Cardiac fibroblast (primary cell): ENCODE measurements at places on chromosomes 7 and 10.

DNA sequence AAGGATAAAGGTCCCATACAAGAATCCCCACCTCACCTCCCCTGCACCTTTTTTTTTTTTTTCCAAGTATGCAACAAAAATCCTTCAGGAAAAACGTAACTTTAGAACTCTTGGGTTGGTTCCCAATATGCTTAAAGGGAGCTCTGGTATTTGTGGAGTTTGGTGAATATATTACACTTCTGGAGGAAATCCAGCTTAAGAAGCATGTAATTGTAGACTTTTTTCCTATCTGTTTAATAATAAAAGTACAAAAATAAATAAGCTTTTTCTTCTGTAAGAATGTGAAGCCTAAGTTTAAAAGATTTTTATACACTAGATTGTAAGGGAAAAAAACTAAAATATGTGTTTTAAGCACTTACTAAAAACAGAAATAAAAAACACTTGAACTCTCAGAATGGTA is 102.3 kb downstream of the SORBS1 start:
- no peak for DNase-seq

DNA sequence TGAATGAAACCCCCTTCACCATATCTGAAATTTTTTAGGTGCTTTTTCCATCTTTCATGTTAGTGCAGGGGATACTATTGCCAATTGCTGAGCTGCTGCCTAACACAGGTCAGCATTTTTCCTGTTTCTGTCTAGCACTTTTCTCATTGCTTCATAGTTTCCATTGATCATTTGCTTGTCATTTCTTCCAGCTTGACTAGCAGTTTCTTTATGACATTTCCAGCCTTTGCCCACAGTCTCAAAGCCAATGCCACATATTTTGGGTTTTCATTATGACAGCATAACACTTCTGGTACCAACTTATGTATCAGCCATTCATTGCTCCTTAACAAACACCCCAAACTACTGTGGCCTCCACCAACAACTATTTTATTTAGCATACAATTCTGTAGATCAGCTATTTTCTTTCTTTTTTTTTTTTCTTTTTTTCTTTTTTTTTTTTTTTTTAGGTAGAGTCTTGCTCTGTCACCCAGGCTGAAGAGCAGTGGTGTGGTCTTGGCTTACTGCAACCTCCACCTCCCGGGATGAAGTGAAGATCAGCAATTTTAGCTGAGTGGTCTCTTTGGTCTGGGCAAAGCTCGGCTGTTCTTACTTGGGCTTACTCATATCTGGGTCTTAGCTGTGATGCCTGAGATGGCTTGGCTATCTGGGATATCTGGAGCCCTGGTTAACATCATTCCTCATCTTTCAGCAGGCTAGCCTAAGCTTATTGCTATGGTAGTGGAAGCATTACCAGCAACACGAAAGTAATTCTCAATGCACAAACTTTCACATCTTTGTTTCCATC is 102.3 kb downstream of the EPC1 start:
- no peak for DNase-seq

DNA sequence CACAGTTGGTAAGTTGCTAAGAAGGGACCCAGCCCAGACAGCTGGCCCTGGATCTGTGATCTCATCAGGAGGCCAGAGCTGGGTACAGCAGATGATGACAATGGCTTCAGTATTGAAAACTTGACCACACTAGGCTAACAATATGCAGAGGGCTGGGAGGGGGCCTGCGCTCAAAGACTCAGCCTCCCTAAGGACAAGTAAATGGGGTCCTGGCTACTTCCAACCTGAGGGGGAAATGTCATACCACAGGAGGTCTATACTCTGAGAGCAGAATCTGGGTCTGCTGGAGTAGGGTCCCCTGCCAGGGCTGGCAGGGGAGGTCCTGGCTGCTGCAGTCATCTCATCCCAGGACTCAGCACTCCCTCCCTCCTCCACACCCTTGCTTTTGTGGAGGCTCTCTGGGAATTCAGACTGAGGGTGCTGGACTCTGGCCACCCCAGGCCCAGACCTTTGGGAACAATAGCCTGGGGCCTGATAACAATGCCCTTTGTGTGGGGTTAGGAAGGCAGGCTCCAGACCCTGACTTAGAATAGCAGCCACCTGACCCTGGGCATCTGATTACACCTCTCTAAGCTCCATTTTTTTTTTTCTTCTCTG is 1.4 kb downstream of the FXYD4 start:
- no peak for DNase-seq

- DNase-seq, result no peak
These were observed 130.1 kb upstream of the EGR2 start for GRCh38 chr10:62946278-62946677.

DNA sequence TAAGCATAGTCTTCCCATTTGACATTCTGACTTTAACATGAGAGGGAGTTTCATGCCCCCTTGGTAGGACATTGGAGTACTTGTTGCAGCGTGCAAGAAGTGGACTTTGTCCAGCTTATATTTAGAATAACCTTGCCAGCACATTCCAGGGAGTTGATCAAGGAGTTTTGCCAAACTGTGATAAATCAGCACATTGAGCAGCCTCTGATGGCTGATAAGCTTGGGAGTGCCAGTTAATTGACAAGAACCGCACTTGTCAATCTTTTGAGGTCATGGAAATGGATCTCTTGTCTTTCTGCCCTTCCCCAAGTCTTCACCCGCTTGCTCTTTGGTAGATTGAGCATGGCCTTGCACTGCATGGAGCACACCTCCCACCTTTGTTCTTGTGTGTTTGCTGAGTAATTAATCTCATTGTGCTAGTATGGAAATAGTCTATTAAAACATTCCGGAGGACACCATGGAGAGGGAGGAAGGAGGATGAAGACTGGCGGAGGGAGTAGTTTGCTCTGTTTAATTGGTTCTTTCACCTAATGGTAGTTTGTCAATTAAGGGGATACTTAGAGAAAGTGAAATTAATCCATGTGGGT is 668.5 kb upstream of the GALNT17 start:
- no peak for DNase-seq

DNA sequence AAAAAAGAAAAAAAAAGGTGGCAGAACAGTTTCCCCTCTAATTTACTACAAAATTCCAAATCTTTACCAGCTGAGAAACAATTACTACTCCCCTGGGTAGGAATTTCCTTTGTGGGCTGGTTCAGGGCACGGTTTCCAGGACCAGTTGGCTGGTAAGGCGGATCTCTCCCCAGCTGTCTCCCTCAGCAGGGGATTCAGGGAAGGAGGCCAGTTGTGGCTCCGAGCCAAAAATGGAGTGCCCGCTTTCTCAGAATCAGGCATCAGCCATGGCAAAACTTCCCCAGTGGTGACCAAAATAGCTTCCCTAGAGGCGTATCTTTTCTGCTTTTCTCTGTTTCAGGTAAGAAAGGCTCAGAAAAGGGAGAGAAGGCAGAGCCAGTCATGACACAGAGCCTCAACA is 91.2 kb downstream of the ZNF22 start:
- DNase-seq, result no peak

DNA sequence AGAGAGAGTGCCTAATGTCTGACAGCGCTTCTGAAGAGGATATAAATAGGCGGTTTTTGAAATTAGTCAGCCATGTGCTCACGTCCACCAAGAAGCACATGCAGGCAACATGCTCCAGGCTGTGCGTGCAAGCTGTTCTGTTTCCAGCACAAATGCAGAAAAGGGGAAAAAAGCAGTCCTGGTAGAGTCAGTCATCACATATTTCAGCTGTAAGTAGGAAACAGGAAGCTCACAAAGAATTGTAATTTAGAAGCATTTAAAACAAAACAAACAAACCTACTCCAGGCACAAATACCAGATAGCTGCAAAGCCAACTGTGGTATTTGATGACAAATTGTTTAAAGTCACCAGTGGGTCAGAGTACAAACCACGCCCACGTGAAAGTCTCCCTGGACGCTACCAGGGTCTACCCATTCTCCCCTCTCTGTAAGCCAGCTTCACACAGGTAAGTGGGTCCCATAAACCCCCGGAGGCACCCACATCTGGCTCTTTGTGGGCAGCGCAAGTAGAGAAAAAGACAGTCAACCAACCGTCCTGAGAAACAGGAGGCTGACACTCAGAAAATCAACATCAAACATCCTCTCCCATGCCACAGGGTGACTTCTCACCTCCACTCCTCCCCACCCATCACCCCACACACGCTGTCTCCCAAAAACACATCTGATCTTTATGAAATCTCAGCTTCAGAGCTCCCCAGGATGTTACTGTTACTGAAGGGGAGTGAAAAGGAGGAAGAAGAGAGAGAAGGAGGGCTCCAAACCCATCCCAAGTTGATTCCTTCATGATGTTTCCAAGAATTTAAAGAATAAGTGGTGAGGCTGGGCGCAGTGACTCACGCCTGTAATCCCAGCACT is 186.4 kb downstream of the FAM107B start:
- peak; percentile 79 for DNase-seq

DNA sequence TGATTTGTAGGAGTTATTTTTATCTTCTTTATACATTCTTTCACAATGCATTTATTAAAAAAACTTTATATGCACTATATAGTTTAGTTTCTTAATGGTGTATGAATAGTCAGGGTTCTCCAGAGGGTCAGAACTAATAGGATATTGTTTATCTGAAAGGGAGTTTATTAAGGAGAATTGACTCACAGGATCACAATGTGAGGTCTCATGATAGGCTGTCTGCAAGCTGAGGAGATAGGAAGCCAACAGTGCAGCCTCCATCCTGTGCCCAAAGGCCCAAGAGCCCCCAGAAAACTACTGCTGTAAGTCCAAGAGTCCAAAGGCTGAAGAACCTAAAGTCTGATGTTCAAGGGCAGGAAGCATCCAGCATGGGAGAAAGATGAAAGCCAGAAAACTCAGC is 192.8 kb upstream of the AHR start:
- peak; percentile 33 for DNase-seq

DNA sequence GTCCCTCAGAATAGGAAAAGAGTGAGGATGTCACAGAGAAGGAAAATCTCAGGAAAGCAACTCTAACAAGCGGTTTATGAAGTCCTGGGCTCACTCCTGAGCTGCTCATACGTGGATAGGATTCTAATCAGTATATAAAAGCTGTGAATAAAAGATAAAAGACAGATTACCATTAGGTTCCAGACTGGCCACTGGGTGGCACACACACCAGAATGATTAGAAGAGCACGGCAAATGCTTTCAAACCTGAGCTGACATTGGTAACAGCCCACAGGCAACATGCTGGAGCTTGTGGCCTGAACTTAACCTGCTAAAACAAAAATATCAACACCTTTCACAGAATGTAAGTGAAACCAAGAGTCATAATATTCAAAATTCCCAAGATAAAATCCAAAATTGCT is 370.8 kb downstream of the GRID1 start:
- peak; percentile 3 for DNase-seq

- DNase-seq, result no peak
These were observed 18.3 kb upstream of the TMEM26 start for GRCh38 chr10:61471491-61471890.

DNA sequence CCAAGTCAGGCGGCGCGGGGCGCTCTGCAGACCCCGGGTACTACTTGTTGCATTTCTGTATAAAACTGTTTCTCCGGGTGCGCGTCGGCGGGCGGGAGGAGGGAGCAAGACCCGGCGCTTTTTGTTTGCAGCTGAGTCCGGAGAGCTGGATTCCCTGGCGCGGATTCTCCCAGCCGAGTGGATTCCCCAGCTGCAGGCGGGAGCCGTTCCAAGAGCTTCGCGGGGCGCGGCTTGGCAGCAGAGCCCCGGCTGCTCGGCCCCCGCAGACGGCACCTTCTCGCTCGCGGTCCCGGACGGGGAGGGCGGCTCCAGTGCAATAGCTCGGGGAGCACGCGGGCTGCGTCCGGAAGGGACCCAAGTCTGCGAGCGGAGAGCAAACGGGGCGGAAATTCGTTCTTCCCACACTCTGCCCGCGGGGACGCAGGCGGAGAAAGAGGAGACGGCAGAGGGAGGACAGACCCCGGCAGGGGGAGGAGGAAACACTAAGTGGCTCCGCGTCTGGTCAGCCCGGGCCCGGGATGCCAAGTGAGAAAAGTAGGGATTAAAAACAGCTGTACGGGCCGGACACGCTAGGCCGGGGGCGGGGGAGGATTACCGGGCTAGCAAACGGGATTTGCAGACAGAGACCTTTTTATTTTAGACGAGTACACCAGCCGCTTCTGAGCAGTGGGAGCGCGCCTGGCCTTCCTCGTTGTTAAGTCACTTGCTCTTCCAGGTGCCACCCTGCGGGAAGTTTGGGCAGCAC is at the start of gene TRIL:
TRIL (minus strand) TSS at position 96 of the 745 bp plus-strand sequence. CDS start 284 bp downstream, outside the sequence.
- DNase-seq, result peak; percentile 87

- no peak for DNase-seq
These were observed 40.3 kb upstream of the GNAT3 start for GRCh38 chr7:80552031-80552694.

GRCh38 chr10:129713659-129714265 is 246.7 kb downstream of the MGMT start:
- no peak for DNase-seq

DNA sequence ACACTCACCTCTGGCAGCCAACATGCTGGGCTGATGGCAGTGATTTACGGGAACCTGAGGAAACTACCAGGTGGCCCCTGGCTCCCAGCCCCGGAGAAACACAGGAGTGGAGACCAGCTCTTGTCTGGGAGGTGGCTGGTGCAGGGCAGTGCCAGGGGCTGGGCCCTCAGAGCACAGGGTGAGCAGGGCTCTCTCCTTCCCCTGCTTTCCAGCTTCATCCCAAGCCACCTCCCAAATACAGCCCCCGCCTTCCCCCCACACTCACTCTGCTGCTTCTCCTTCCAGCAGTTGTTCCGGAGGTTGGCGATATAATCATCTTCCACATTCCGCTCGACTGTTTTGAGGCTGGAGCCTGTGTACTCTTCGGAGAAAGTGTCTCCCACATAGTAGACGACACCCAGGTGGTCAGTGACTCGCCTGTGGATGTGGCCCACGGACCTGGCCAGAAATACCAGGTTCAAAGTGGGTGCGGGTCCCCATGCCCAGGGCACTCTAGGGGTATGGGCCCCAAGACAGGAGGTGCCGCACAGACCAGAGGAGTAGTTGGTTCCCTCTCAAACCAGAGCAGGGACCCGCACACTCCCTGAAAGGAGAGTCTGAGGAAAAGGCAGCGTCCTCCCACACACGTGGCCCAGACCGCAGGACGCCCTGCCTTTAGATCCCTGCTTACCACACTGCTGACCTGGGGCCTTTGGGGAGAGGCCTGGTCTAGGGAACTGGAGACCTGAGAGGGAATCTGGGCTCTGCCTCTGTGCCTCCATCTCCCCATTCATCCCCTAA is 18.3 kb downstream of the DNAJB12 start:
- DNase-seq, result peak; percentile 28

DNA sequence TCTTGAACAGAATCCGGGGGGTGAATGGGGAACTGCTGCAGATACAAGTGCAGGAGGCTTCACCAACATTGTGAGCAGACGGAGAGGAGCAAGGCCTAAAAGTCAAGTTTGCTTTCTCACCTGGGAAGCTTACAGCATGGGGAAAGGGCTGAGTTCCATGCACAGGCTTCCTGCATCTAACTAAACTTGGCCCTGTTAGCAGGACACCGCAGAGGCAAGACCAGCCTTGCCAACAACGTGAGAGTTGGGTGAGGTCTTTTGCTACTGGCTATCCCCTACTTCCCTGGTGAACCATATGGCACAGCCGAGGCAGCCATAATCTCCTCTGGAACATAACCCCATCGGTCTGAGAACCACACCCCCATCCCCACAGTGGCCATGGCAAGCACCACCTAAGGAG is 14.2 kb upstream of the ADAM22 start:
- DNase-seq, result no peak

- DNase-seq, result peak; percentile 86
These were observed 30.4 kb downstream of the PDLIM1 start for GRCh38 chr10:95260397-95260881.
